Fibroblast of villous mesenchyme (primary cell): ENCODE measurements at places on chromosomes 4 and X.

DNA sequence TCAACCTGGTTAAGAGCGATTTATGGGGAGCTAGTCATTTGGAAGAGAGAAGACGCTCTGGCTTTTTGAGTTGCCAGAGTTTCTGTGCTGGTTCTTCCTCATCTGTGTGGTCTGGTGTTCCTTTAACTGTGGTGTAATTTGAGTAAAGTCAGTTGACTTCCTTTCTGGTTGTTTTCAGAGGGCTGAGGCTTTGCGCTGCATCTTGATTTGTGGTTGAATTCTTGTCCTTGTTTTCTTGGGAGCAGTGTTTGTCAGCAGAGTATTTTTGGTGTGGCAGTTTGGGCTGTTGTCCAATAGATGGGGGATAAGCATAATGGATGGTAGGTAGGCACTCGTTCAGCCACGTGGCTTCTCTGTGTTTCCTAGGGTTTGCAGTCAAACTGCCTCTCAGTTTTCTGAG is 2143.2 kb upstream of the TENM3 start:
- no peak for DNase-seq

GRCh38 chr4:31192341-31192740 is 472.2 kb downstream of the PCDH7 start:
- no peak for DNase-seq

GRCh38 chr4:30989508-30989907 is 269.3 kb downstream of the PCDH7 start:
- no peak for DNase-seq

DNA sequence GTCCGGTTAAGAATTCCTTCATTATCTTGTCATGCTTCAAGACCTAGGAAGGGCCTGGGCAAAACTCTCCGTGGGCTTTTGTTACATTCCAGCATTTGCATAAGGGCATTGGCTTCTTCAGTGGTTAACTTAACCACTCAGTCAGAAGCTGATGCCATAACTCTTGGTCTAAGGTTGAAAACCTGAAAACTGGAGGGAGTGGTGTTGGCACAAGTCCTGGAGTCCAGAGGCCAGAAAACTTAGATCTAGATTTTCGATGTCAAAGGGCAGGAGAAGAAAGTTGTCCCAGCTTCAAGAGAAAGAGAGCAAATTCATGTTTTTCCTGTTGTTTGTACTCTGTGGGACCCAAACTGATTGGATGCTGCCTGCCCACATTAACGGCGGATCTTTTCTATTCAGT is 86.6 kb upstream of the GC start:
- no peak for DNase-seq

- DNase-seq: no peak
Observed at GRCh38 chrX:105126201-105126600, 94.3 kb downstream of the TEX13A start.

DNA sequence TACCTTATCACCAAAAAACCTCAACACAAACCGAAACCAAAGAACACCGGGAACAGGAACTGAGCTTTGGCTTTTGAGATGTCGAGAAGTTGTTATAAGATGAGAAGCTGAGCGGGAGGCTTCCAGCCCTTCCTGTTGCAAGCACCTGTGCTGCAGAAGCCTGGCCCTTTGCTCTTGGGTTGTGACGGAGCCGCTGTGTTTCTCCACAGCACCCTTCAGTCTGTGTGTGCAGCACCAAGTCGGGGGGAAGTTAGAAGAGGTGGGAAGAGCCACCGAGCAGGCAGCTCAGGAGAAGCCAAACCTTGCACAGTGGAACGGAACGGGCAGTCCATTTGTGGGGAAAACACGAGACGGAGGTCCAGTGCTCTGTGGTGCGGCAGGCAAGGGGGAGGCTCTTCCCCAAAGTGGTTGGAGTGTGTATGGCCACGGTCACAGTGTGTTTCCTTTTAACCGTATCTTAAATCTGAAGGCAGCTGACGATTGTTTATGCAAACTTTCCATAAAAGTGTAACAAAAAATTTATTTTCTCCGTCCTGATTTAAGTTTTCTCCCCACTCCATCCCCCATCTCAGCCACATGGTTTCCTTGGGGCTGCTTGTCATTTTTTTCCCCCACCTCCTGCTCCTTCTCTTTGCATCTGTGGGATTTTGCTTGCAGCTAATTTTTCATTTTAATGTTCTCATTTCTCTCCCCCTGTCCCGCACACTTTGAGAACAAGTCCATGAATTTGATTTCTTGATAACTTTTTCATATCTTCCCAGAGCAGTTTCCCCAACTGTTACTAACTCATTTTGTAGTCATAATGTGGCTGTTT is 123.7 kb downstream of the STOX2 start:
- DNase-seq: no peak
